Activated naive CD4-positive, alpha-beta T cell treated with anti-CD3 and anti-CD28 coated beads, Interleukin-2, amount 50 U/mL, for 72 hours (primary cell): ENCODE measurements at places on chromosomes 1 and 21. TPM values are rescaled to one million over a fixed set of nuclear protein-coding genes. Genes with fewer than 3 reads are reported as not detected.
A peak's percentile ranks its signal among the peaks of the same experiment; 100 is the strongest.

The TMPRSS3 gene
- total RNA-seq, result 9.8 TPM

GRCh38 chr1:93578911-93579825 is 102.5 kb downstream of the BCAR3 start:
- DNase-seq, result no peak

DNA sequence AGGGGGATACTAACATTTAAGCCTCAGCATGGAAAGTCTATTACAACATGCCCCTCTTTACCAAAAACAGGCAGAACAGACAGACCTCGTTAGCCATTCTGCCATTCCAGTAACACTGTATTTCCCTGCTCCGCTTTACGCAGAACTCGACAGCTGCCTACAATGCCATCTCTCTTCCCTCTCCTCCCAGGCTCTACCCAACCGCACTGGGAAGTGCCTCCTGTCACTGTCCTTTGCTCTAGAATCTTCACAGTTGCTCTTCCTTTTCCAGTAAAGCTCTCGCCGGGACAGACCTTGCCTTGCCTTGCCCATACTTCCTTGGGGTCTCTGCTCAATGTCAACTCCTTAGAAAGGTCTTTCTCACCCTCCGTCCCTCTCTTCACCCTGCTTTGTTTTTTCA is 22.8 kb downstream of the COA6 start:
- DNase-seq, result no peak

- no peak for DNase-seq
Measured at GRCh38 chr1:147600119-147601111, 59.1 kb downstream of the BCL9 start.

- DNase-seq, result peak; percentile 95
Measured at GRCh38 chr1:13748610-13749505, 48.9 kb downstream of the PRDM2 start.

GRCh38 chr1:24427545-24427862 is 11.9 kb downstream of the NIPAL3 start:
- no peak for DNase-seq

DNA sequence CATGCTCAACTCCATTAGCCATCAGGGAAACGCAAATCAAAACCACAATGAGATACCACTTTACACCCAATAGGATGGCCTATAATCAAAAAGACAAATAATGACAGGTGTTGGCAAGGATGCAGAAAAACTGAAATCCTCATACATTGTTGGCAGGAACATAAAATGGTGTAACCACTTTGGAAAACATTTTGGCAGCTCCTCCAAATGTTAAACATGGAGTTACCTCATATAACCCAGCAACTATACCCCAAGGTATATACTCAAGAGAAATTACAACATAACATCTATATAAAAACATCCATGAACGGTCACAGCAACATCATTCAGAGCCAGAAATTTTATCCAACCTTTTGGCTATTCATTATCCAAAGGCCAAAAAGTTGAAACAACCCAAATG is 11.6 kb downstream of the EIF4G3 start:
- no peak for DNase-seq

DNA sequence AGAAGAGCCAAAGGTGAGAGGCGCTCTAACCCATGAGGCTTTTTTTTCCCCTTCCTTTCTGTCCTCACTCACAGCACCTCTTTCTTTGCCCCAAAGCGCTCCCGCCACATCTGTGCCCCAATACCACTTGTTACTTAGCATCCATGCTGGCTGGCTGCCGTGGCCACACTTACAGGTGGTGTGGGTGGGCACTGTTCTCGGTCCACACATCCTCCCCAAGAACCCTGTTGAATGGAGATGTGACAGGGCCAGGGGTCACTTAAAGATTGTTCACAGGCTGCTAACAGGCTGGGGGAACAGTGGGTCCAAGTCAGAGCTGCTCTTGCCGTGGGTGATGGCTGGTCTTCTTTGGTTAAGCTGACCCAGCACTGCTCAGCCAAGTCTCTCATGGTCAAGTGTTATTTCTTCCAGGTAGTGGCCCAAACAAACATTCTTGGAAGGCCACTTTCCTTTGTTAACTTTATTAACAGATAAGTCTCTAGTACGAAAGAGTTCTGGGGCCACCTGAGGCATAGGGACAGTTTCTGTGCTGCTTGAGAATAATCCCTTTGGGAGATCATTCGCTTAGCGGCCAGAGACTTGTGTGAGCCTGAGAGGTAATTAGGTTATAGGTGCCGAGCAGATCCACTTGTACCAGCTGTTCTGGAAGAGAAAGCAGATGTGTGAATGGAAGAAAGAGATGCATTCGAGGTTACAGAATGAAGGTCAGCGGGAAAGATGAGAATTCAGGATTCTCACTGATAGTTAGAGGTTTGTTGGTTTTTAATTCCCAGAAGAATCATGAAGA is 62.6 kb upstream of the IRF2BP2 start:
- no peak for DNase-seq

DNA sequence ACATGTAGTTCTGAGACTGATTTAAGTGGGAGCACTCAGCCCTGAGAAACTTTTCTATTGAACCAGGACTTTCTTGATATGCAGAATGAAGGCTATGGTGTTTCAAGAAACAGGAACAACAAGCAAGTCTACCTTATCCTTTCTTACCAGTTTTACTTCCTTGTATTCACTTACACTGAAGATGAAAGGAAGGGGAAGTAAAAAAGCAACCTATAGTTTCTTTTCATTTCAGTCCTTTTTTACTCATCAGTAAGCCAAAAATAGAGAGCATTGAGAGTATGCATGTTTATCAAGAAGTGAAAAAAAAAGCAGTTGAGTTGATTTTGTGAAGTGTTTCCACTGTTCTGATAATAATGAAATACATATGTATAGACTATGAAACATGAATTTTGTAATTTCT is 1010.3 kb downstream of the AMY1C start:
- no peak for DNase-seq
